ENCODE measurements at places on chromosomes 12 and 14.
A peak's percentile ranks its signal among the peaks of the same experiment; 100 is the strongest.

- DNase-seq = no peak
These were observed 124.4 kb downstream of the SLC25A21 start for GRCh38 chr14:37047996-37048395.

GRCh38 chr14:77659831-77660230, 43.4 kb upstream of the SPTLC2 start:
- no peak for DNase-seq

DNA sequence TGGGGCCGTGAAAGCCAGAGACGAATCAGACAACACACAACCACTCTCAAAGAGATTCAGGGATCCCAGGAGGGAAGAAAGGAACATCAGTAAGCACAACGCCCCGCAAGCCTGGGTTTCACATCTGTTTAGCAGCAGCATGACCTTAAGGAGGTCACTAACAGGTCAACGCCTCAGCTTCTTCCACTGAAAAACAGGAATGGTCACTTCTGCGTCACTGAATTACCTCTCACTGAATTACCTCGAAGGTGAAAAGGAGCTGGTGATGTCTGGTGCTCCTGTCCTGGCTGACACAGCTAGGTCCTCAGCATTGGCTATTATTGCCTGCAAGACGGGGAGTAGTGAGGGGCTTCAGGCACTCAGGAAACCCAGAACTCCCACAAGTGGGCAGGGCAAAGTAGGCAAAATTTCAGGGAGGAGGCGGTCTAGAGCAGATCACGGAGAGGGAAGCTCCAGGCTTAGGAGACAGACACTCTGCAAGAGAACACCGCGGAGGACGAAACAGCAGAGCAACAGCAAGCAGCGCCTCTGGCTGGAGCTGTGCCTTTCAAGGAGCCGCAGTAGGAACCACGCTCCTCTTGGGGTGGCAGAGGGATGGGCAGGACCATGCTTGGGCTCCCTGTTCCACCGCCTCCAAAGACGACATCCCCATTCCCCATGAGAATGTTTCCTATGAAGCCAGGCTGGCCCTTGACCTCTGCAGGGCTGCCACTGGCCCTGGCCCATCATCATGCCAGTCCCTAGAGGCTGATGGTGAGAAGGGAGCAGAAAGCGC, 108.4 kb downstream of the SINHCAF start:
- DNase-seq = no peak

GRCh38 chr12:13210236-13211190, 14.0 kb downstream of the EMP1 start:
- DNase-seq = no peak

DNA sequence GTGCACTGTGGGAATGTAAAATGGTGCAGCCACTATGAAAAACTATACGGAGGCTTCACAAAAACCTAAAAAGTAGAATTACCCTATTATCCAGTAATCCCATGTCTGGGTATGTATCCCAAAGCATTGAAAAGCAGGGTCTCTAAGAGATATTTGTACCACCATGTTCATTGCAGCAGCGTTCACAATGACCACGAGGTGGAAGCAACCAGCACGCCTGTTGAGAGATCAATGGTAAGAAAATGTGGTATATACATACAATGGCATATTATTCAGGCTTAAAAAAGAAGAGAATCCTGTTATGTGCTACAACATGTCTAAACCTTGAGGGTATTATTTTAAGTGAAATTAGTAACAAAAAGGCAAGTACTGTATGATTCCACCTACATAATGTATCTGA, 910 bp upstream of the NOPCHAP1 start:
- DNase-seq = no peak

- DNase-seq = no peak
These were observed 615 bp downstream of the DDX51 start for GRCh38 chr12:132143336-132144071.

GRCh38 chr12:4421590-4422031, 24.0 kb downstream of the FGF6 start:
- no peak for DNase-seq

DNA sequence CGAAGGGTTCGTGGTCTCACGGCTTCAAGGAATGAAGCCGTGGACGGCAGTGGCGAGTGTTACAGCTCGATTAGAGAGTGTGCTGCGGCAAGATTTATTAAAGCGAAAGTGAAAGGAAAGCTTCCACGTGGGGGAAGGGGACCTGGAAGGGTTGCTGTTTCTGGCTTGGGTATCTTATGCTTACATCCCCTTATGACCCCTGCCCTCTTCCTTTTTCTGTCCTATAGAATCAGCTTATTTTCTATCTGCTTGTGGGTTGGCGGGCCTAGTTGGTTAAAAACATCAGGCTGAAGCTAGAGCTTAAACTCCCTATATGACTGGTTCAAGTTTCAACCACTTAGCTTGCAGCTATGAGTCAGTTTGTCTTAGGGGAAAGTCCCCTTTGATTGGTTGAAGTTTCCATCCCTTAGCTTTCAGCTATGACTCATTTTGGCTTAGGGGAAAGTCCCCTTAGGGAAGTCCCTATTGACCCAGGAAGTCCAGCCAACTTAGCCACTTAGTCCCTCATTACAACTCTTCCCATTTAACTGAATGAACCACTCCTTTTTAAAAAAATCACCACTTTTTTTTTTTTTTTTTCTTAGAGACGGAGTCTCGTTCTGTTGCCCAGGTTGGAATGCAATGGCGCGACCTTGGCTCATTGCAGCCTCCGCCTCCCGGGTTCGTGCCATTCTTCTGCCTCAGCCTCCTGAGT, 1494.7 kb upstream of the TMEM132C start:
- no peak for DNase-seq

DNA sequence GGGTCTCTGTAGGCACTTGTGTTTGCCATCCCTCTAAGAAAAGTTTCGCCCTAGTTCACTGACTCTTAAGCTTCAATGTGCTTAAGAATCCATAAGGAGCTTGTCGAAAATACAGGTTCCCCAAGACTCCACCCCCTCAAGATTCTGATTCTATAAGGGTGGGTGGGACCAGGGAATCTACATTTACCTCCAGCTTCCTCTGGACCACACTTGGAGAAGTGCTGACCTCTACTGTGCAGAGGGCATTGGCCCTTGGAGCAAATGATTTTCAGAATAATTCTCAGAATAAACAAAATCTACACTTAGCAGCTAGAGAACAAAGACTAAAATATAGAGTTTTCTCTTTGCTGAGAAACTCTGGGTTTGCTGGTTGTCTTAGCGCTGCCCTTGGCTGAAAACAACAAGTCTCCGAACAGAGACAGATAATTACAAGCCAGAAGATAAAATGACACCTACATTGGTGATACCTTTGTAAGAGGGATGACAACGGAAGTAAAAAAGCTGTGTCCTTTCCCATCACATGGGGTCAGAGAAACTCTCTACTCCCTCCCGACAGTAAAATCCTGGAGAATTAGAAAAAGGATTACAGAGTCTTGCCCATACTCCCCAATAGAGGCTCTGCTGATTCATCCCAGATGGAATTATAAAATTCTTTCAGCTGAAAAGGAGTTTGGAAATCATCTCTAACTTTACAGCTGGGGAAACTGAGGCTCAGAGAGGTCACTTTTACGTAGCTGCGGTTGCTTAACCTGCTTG, 4.8 kb downstream of the TGFB3 start:
- no peak for DNase-seq

DNA sequence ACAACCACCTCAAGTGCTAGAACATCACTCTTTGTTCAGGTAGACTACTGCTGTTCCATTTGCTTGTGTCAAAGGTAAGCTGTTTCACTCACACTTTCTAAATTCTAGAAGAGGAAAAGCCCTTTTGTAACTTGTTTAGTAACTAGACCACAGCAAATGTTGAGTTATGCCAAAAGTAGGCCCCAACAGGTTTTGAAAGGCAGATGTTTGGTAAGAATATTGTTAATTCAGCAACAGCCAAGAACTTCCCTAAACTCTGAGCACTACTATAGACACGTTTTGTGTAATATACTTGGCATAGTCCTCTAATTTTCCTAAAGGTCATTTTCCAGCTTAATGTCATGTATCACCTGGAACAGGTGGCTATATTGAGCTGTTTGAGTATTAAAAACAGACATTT, 79.0 kb downstream of the DCAF5 start:
- no peak for DNase-seq

DNA sequence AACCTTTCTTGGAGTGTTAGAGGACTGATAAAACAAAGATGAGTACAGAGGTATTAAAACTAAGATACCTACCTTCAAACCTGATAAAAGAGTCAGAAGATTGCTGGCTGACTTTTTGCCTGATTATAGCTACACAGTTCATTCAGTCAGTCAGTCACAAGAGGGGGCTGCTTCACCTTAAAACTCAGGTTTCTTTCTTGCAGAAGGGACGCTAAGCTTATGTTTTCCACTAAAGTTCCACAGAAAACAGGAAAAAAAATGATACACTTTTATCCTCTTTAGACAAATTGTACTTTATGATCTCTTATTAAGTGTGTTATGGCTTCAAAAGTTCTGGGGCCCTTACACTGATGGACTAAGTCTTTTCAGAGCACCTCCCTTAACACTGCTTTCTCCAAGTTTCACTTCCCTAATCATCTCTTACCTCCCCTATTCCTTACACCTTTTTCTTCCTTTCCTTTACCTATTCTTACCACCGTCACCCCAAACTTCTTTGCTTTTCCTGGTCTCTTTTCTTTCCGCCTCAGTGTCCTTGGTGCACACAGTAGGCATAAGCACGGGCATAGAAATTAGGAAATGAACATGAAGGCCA, 448.7 kb upstream of the OR4E1 start:
- DNase-seq = no peak

DNA sequence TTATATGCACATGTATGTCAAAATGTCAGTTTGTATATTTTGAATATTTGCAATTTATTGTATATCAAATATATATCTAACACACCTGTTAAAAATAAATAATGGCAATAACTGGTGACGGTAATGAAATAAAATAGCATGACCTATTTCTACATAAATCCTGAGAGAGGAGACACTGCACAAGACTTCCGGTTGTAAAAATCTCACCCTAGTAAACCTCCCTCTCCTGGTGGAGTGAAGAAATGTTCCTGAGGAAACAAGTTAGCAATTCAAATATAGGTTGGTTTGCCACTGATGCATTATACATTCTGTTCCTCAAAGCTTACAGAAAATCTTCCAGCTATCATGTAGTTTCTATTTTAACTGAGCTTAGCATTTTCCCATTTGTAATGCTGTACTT, 166.1 kb upstream of the SYT10 start:
- no peak for DNase-seq

DNA sequence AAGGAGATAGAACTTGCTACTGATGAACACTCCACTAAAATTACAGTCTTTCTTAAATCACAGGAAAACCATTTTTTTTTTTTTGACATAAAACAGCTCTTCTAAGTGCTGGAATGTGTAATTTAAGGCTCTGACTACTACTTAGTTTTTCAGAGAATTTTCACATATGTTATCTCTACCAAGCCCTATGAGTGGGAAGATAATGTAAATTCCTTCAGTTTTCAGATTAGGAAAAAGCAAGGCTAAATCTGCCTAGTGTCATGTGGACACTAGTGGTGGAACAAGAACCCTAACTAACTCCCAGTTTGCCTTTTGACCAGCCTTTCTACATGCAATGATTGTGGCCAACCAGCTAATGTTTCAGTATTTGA, 37.3 kb upstream of the CSRP2 start:
- DNase-seq = no peak

- DNase-seq = peak; percentile 46
These were observed 95.9 kb downstream of the OTOGL start for GRCh38 chr12:80195074-80195726.

DNA sequence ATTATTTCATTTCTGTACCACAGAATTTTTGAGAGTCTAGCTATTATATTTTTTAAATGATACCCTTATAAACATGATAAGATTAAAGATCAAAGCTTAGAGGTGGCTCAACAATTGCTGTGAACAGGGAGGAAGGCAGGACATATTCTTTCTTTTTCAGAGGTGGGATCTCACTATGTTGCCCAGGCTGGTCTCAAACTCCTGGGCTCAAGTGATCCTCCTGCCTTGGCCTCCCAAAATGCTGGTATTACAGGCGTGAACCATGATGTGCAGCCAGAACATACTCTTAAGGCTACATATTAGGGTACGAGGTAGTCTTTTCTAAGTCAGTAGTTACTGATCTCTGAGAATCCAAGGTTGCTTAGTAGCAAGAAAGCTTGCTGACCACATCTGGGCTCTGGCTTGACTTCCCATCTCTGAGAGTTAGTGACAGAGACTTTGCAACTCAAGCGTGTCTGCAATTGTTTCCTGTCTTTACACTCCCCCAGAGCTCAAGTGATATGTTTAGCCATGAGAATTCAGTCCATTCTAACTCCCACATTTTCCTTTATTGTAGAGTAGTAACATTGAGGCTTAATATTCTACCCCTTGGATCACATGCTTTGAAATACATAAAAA, 8.6 kb downstream of the RAB5B start:
- DNase-seq = no peak

DNA sequence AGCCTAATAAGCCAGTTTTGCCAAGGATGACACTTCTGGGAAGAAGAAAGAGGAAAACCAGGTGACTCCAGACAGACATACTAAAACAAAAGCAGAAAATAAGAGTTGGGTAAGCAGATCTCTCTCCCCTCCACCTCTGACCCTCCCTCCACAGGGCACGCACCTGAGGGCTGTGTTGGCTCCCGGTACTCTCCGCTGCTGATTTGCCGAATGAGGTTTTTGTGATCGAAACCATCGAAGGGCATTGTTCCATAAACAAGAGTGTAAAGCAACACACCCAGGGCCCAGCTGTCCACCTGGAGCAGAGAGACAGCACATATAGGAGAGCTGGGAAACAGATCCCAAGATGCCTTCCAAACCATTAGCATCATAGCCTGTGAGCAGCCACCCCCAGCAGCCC, 68.1 kb downstream of the NUAK1 start:
- DNase-seq = no peak

DNA sequence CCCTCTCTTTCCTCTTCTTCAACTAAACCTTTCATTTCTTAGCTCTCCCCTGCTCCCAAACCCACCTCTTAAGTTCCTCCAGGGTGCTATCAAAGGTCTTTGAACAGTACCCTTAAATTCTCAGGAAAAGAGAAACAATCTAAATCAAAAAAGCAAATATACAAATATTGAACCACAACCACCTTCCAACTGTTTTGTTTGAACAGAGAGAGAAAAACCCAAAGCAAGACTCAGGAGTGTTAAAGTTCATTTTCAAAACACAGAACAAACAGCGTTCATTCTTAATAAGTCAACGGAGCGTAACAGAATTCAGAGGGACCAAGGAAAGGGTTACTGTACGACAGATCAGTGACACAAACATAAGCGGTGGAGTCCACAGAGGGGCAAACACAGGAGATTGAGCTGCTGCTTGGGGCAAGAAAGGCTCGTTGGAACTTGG, 73.3 kb downstream of the NDUFA12 start:
- no peak for DNase-seq

DNA sequence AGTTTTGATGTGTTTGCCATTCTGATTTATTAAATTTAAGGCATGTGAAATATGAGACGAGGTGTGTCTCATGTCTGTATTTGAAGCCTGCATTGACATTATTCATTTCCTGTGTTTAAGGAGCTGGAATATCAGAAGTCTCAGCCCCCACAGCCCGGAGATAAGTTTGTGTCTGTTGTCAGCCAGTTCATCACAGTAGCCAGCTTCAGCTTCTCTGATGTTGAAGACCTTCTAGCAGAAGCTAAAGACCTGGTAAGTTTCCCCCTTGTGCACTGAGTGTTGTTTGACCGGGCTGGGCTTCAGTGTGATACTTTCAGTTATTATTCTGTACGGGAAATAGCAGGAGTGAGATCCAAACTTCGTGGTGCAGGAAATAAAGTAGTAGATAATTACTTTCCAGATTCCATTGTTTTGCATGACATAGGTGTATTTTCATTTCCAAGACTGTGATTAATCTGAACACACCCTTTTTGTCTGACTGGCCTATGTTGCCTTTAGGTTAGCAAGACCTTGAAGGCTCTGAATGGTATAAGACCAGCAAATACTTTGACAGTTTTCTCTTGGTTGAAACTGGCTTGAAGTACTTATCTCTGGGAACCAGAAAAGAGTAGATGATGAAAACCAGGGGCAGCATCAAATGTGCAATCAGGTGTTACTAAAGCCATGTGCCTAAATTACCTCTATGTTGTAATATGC, 101.5 kb downstream of the GPR135 start:
- no peak for DNase-seq
